ENCODE measurements at places on chromosomes 1 and 21.

DNA sequence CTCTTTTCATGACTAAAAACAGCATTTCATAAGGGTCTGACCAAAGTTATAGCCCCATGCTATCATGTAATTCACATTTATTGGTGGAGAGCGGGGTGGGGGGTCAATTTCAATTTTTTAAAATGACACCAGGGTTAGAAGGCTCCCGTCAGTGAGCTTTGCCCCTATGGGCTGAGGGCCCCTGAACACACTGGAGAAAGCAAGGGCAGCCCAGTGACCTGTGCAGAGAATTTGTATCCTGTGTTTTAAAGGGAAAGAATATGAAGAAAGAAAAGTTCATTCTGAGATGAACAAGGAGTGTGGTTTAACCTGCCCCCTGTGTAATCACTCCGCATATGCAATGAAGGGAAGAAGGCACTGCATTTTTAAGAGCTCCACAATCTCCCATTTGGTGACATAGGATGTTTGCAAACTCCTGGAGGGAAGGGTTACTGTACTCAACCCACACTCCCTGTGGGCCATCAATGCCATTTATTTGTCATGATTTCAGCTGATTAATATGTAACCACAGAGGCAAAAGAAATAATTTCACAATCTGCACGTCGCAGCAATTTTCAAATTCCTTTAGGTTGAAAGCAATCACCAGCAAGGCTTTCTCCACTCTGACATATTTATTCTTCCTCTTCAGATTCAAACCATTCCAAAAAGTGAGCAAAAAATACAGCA, 95.6 kb downstream of the ZNF281 start:
- DNase-seq: no peak

DNA sequence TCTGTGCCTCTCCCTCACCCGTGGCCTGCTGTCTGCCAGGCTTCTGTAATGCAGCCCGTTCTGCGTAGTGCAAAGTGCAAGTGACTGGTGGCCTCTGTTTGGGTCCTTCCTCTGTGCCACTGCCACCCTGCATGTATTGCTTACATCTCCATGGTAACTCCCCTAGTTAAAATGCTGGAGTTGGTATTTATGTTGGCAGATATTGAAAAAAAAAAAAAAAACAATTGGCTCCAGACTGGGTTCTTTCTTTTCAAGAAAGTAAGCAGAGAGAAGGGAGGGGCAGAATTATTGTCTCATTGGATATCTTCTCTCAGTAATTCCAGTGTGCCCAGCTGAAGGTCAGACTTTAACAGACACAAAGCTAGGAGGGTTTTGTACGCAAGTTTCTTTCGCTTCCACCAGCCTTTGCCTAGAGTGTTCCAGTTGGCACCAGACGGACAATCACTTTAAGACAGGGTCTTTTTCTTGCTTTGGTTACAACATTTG, 242.3 kb downstream of the PBX1 start:
- no peak for DNase-seq

DNA sequence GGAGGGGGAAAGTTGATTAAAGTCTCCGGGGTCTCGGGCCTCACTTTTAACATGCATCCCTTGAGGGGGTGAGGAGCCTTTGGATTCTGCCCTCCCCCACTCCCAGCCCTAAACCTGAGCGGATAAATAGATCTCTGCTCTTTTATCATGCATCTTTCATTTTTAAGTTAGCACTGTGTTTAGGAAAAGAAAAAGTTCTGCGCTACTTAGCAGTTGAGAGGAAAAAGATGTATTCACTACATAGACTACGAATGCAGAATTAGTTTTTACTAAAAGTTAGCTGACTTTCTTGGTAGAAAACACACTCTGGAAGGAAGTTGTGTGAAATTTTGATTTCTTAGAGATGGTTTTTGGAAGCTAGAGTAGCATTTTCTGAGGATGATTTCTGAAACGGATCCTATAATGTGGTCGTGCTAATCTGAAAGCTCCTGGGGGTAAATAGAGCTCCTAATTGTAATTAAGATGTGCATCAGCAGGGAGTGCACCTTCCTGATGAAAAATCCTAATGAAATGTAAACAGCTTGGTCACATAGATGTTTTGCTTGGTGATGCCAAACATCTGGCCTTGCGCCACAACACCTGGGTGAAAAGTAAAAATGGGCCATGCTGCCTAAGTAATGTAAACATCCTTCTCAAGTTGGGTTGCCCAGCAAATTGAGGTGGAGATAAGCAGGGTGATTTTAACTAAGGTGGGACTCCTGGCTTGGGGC, 1.8 kb downstream of the ROR1 start:
- DNase-seq: no peak

- no peak for DNase-seq
Observed at GRCh38 chr1:56803561-56804156, 15.5 kb downstream of the FYB2 start.

DNA sequence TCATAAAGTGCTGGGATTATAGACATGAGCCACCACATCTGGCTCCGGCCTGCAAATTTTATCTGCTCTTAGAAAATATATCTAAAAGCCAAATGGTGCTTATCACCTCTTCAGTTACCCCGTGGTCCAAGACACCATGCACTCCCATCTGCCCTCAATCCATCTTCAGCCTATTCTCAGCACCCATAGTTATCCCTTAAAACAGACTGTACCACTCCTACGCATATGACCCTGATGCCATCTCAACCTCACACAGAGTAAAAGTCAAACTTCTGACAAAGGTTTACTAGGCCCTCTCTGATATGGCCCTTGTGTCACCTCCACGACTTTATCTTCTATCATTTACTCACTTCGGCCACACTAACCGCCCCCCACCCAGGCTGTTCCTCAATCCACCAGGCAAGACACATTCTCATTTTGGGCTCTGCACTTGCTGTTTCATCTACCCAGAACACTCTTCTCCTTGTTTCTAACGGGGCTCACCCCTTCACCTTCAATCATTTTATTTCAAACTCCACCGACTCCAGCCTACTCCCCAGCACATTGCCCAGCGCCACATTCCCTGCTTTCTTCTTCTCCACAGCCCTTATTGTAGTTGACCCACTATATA, 33.0 kb downstream of the USP48 start:
- no peak for DNase-seq

- no peak for DNase-seq
Observed at GRCh38 chr21:44647222-44647552, 973 bp downstream of the KRTAP10-11 start.

DNA sequence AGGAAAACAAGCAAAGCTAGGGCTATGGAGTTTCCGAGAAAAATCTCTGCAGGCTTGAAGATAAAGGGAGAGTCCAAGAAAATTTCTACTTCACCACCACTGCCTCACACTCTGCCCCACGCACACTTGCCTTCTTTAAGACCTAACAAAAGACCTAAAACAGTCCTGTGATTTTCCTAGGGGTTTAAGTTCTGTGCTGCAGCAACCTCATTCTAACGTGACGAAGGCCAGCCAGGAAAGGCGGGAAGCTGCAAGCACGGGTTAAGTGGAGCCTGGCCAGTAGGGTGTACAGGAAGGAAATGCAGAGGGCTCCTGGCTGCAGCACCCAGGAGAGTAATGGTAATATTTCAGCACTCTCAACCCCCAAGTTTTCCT, 1.5 kb downstream of the SPATA6 start:
- no peak for DNase-seq

DNA sequence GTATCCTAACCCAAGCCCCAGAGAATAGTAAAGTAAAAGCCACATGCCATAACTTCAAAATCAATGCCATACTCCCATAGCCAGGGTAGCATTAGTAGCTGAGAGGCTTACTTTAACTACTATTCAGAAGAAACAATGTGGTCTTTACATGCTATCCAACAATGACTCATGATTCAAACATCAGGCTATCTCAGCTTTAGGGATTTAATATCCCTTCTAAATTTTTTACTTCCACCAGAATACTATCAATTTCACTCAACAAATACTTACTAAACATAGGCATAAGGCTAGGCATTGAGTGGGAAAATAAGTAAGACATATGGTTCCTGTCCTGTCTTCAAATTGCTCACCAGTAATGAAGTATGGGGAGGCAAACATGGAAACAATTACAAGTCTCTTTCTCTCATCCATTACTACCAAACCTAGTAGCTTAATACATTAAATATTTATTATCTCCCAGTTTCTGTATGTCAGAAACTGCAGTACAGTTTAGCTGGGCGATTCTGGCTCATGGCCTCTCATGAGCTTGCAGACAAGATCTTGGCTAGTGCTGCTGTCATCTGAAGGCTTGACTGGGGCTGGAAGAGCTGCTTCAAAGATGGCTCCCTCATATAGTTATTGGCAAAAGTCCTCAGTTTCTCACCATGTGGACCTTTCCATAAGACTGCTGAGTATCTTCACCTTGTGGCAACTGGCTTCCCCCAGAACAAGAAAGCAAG, 30.7 kb downstream of the EVI5 start:
- DNase-seq: no peak

- DNase-seq: no peak
Observed at GRCh38 chr1:179015396-179015795, 10.3 kb upstream of the FAM20B start.

GRCh38 chr1:243420016-243420945, 164.4 kb downstream of the SDCCAG8 start:
- no peak for DNase-seq

- no peak for DNase-seq
Observed at GRCh38 chr21:15199414-15200383, 134.9 kb upstream of the NRIP1 start.

DNA sequence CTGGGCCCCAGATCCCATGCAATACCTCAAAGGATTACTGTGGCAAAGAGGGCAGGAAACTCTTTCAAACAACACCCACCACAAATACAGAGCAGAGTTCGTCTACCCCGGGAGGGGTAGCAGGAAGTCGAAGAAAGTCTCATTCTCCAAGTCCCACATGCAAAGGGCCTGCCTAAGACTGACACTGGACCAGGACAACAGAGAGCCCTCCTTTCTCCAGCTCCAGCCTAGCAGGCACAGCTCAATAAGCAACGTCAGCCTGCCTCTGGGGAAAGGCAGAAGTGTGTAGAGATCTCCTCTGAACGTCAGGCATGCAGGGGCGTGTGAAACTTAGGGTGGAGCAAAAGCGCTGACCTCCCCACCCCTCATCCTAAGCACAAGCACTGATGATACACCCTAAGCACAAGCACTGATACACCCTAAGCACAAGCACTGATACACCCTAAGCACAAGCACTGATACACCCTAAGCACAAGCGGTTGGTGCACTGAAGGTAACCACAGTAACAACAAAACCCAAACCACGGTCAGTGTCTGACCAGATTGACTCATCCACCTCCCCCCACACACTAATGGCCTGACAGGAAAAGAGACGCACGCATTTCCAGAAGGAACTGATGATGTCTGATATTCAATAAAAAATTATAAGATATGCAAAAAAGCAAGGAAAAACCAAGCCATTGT, 1.3 kb downstream of the KRTAP12-3 start:
- DNase-seq: peak; percentile 43

DNA sequence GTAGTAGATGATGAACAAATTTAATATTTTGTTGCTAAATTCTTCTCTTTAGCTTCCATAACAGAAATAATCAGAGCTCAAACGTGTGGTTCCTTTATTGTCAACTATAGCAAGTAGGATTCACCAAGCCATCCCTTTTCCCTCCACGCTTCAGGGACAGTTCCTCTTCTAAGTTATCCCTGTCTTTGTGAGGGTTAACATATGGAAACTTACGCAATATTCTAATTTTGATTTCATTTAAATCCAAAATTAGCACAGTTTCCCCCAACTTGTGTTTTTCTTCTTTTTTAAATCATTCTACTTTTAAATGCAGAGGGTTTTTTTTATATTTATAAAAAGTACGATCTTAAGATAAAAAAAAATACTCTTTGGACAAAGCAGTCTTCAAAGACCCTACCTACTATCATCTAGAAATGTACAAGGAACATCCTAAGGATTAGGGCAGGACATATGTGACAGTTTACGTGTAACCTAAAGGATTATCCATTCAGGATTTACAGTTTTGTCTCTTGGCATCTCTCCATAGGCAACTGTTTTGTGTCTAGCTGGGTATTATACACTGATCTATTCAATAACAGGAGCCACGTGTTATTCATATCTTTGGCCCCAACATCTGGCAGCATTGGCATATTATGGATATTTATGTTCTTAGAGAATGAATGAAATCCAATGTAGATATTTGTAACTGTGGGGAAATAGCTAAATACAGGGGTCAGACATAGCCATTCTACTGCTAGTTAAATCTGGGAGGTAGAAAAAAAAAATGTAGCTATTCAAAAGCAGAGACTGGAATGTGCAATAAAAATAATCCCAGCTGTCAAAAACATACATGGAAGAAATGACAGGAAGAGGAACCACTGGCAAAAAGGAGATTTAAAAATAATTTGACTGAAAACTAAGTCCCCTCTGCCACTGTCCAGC, 272.9 kb downstream of the NEGR1 start:
- no peak for DNase-seq

GRCh38 chr1:46530311-46530710, 21.1 kb downstream of the KNCN start:
- DNase-seq: no peak

DNA sequence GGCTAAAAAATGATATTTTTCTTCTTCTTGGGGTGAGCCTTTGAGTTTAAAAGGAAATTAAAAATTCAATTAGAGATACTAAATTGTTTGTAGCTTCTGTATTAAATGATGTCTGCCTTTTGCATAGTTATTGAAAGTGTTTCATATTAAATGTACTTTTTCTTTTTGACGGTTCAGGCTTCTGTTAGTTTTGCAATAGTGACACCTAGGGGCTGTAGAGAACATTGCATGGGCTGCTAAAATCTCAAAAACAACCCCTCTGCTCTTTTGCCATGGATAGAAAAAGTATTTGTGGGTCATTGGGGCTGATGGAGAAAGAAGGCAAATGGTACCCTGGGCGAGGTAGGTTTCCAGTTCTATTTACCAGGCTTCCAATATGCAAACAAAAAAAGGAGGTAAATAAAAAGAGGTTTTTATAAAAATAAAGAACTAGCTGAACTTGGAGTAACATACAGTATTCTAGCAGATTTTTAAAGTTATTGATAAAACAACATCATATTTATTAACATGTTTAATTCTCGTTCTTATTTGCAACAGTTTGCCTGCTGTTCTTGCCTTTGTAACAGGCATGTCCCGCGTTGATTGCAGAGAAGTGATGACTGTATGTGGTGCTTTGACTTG, 115.4 kb upstream of the HOOK1 start:
- DNase-seq: peak; percentile 64

- no peak for DNase-seq
Observed at GRCh38 chr1:69833536-69833935, 265.8 kb downstream of the LRRC7 start.

- DNase-seq: no peak
Observed at GRCh38 chr1:230509281-230509977, 83.3 kb upstream of the PGBD5 start.

DNA sequence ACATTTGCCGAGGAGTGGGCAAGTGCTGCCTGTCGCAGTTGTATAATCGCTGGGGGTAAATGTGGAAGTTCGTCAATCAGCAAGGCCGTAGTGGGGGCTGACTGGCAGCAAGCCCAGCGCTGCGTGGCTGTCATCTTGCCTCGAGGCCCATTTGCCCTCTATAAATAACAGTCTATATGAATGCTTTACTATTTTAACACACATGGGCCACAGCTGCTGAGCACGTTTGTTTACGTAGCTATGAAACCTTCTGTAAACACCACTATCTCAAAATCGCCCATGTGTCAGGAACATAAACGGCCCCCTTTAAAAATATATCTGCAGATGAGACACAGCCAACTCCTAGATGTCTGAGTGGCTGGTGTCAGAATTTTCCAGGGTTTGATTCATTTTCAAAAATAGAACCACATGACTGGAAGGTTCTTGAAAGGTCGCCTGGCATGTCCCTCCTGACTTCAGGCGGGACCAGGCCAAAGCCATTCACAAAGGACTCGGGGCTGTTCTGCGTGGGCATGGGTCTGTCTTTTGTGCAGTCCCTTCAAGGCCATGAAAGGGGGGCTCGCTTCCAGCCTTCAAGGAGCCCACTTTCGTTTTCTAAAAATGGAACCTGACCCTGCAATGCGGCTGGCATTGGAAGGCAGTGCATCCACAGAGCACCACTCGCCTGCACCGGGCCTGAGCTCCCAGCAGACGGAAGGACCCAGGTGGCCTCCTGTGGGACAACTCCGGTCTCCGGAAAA, 205.5 kb downstream of the KCNJ6 start:
- no peak for DNase-seq

Measured in CD4-positive, alpha-beta T cell treated with Interleukin-10 for 1 hour (primary cell).